ENCODE measurements at places on chromosomes 3 and 15.

- no peak for DNase-seq
These were observed 53.9 kb upstream of the ITGA11 start for GRCh38 chr15:68485721-68486360.

DNA sequence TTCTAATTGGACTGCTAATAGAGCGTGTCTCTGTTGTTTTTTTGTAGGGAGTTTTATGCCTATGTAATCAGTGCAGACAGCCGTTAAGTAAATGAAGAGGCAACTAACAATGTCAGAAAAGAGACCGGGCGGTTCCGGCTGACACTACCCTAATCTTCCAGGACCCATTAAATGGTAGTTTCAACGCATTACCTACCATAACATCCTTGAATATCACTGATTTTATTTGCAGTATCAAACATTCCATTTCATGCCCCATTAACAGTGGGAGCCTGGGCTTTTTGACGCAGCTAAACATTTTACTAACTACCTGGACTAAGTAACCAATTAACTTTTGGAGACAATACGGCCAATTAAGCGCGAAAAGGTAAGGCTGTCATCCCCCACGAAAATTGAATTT lies 832.9 kb upstream of the NR2F2 start:
- DNase-seq: no peak

DNA sequence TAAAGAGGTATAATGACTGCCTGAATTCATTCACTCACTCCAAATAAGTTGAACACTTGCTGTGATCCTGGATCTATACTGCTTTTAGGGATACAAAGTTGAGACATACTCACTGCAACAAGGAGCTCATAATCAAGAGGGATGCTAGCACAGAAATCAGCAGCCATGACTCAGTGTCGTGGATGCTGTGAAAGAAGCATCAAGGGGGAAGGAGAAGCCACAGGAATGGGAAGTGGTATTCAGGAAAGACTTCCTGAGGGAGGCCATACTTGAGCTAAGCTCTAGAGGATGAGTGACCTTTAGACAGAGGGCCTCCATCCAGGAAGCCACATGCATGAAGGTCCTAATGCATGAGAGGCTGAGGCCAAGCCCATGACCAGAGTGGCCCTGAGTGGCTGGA lies 245.7 kb upstream of the RORA start:
- DNase-seq: no peak

- no peak for DNase-seq
These were observed 4.2 kb downstream of the RPL15 start for GRCh38 chr3:23921052-23921511.

DNA sequence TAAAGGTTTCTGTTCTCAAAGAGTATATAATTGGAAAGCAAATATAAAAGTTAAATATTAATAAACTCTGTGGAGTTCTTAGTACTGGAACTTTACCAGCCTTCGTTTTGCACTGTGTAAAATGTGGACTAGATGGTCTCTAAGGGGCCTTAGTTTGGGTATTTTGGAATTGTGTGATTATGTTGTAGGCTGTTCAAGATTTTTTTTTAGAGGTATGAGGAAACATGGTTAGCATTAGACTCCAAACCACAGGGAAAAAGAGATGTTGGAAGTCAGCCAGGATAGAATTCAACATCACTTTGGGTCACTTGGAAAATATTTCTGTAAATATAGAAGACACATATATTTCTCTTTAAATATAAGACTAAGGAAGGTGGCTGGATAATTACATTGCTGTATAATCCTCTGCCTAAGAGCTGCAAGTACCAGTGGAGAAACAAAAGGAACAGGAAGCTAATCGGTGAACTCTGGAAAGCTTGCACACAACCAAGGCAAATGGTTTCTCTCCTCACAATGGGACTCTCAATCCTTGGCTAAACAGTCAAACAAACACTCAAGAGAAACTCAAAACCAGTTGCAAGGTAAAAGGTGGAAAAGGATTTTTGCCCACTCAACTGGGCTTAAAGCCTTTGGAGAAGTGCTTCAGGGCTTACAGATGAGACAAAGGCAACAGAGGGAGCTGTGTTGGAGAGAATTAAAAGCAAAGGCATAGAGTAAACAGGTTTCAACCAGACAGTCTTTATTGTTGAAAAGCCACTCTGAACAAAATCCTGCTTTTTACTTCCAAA lies 141.7 kb downstream of the NR1D2 start:
- DNase-seq: no peak

DNA sequence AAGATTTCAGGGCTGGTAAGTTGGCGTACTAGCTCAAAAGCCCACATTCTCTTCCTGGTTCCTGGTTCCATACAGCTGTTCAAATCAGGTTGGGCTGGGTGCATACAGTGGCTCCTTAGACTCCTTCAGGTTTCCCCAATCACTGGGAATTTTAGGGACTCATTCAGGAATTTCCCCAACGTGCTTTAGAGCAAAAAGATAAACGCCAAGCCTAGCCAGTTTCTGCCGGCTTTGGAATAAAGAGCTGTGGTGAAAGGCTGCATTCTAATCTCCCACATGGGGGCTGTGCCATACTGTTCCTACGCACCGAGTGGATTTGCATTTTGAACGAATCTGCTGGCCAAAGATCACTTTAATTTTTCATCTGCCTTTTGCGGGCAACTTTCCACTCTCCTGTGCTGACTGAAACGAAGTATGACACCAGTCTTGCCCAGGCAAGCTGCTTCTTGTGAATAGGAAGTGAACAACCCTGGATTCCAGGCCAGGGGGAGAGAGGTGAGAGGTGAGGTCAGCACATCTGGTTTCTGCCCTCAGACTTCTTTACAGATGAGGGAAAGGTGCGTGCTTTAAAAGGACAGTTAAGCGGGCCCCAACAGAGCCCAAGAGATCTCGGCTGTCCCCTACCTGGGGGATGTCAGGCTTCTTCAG lies 184.2 kb upstream of the PDZRN3 start:
- no peak for DNase-seq

DNA sequence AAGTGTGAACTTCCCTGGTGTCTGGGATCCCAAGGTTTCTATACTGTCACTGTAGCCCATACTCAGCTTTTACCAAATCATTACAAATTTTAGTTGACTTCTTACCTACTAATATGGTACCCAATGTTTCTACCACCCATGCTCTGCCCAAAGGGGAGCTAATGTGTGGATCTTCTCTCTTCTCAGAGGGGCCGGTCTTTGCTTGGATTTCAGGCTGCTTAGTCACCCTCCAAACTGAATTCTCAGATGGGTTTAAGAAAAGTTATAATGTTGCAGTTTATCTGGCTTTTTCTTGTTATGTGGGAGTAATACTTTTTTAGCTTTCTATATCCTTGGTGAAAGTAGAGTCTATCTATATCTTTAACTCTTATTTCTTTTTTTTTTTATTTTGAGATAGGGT lies 67.1 kb upstream of the AKAP13 start:
- DNase-seq: no peak

DNA sequence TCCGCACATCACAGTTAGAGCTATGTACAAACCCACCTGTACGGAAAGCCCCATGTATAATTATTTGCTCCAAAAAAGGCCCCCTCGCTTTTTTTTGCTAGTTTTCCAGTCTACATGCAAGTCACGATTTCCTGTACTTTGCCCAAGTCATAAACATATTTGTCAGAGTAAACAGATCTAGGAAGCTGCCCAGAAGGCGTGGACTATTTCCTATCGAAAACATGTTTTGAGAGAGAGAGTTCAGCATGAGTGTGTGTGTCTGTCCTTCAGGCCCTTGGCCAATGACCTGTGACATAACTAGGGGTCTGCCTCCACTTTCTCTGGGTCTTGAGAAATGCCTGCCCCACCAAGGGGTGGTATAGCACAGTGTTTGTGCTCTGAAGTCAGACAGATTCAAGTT lies 72.7 kb upstream of the HACD2 start:
- no peak for DNase-seq

- no peak for DNase-seq
These were observed 12.1 kb downstream of the LACTB start for GRCh38 chr15:63133786-63134185.

DNA sequence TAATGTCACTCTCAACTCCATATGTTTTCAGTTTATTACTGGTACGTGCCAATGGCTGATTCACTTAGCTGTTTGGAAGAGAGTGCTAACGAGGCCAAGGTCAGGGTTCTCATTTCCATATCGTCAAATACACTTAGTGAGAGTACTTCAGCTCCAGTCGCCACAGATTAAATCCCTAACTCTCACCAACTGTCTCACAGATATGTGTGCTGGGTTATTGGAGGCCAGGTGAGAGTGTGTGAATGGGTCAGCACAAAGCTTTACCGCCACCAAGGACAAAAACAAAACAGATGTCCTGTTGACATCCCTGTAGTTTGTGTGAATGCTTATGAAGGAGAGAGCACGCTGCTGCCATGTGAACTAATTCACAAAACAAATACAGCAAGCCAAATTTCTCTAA lies 133.5 kb upstream of the TBL1XR1 start:
- DNase-seq: no peak

DNA sequence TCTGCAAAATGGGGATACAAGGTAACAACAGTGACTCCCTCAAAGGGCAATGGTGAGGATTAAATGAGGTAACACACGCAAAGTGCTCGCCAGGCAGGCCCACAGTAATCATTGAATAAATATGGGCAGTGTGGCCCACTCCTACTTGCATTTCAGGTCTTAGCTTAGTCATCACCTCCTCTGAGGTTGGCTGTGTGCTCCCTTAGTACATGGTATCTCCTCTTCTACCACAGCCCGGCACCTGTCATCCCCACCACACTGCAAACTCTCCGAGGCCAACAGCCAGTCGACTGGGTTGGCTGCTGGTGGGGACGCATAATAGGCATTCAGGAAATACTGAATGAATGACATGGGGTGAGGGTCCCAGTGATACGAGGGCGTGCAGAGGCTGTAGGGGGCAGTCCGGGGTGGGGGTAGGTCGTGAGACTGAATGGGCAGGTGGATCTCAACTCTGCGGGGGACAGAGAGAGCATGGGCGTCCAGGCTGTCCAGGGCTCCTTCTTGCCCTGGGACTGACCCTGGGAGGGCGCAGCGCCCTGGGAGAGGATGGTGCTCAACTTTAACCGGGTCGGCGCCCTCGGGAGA lies 375 bp upstream of the MYZAP start:
- DNase-seq: no peak

DNA sequence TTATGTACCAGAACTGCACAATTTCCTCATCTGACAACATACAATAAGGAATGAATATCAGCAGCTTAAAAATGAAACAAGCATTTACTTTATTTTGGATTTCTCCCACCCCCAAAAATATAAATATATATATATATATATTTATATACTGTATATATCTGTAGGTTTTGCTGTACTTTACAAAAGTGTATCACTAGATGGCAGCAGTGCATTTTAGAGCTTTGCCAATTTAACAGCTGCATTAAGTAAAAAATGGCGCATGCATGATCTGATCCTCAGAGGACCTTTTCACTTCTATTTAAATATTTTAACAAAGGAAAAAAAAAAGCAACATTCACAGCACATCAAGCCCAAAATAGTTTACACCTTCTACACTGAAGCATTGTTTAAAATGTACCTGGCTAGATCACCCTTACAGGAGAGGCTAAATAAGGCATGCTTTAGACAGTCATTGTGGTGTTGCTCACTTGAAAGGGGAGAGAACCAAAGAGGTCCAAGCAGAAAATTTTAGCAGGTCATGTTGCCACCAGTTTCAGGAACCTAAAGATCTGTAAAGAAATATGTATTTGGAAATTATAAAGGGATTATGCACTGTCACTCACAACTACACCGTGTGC lies 72.6 kb downstream of the NPTN start:
- DNase-seq: peak; percentile 77

GRCh38 chr15:40137303-40138200 lies 23.3 kb upstream of the BUB1B start:
- no peak for DNase-seq
